ENCODE measurements at places on chromosomes 7 and 10. TPM values are rescaled to one million over a fixed set of nuclear protein-coding genes. Genes with fewer than 3 reads are reported as not detected.

Gene INA
- under 0.01 TPM for total RNA-seq

Gene MPP7
- total RNA-seq = 2.8 TPM

Gene CYP2C19
- not detected for total RNA-seq

Gene POT1
- 27.3 TPM for total RNA-seq

Gene NT5C2
- total RNA-seq = 54.8 TPM

Gene SYNPO2L
- total RNA-seq = not detected

Gene MMRN2
- 93.6 TPM for total RNA-seq

Gene MYL10
- not detected for total RNA-seq

Gene FBXL13
- 0.22 TPM for total RNA-seq
